Activated T-helper 2 cell treated with anti-CD3 and anti-CD28 coated beads, Interferon-gamma antibody, Interleukin-2, Interleukin-4, amounts not matched to agents 10 μg/mL and 5 μg/mL and 100 μg/mL, durations not matched to agents 14 hours and 24 hours and 36 hours (primary cell): ENCODE measurements at places on chromosomes 12 and 14.

- no peaks in the 10 kb centered on the region for H3K4me1 ChIP-seq
- DNase-seq = no peak
- no peak overlapping the region for H3K27ac ChIP-seq
Measured at GRCh38 chr14:87430214-87430613, 562.8 kb downstream of the GALC start.

GRCh38 chr12:85804663-85805062, 31.5 kb downstream of the RASSF9 start:
- H3K36me3 ChIP-seq = no peaks in the 10 kb centered on the region
- H3K4me1 ChIP-seq = no peaks in the 10 kb centered on the region
- no peak for DNase-seq

GRCh38 chr14:73724696-73725095, 10.5 kb upstream of the PNMA1 start:
- no peak overlapping the region for H3K4me3 ChIP-seq
- H3K27ac ChIP-seq = no peak overlapping the region
- peaks cover 88% of the 10 kb centered on the region for H3K36me3 ChIP-seq
- H3K4me1 ChIP-seq = peaks cover 31% of the 10 kb centered on the region
- DNase-seq = no peak

- H3K27ac ChIP-seq = no peak overlapping the region
- H3K4me3 ChIP-seq = no peak overlapping the region
- H3K27me3 ChIP-seq = no peaks in the 10 kb centered on the region
- DNase-seq = no peak
Measured at GRCh38 chr14:68654471-68654941, 138.4 kb downstream of the ZFP36L1 start.

- DNase-seq = no peak
- H3K4me3 ChIP-seq = no peak overlapping the region
- H3K4me1 ChIP-seq = peaks cover 5% of the 10 kb centered on the region
- no peak overlapping the region for H3K27ac ChIP-seq
- H3K27me3 ChIP-seq = peaks cover 39% of the 10 kb centered on the region
- H3K36me3 ChIP-seq = no peaks in the 10 kb centered on the region
Measured at GRCh38 chr12:54210400-54210790, 21.6 kb upstream of the SMUG1 start.

DNA sequence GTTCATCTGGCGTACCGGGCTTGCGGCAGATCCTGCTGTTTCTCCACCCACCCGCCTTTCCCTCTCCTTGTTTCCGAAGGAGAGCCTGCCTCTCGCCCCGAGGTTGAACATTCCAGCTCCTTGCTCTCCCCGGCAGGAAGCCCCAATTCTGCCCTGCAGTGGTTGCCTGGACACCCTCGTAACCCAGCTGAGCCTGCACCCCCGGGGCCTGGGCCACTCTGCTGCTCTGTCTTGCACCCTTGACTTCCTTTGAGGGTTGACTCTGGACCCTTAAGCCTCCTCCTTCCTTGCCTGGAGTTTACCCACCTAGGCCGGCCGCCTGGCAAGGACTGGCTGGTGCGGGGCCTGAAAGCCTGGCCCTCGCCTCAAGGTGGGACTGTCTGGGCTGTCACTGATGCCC, 25.8 kb upstream of the NCOR2 start:
- H3K4me3 ChIP-seq = no peak overlapping the region
- no peak overlapping the region for H3K27ac ChIP-seq
- no peak for DNase-seq
- H3K27me3 ChIP-seq = peaks cover 51% of the 10 kb centered on the region
- H3K4me1 ChIP-seq = peaks cover 12% of the 10 kb centered on the region

GRCh38 chr12:80766897-80767296, 50.2 kb downstream of the MYF5 start:
- no peaks in the 10 kb centered on the region for H3K4me1 ChIP-seq
- DNase-seq = no peak
- no peak overlapping the region for H3K27ac ChIP-seq
- peaks cover 2% of the 10 kb centered on the region for H3K27me3 ChIP-seq

GRCh38 chr14:61631045-61631687, 64.1 kb upstream of the HIF1A start:
- H3K36me3 ChIP-seq = no peaks in the 10 kb centered on the region
- no peak overlapping the region for H3K27ac ChIP-seq
- DNase-seq = no peak
- H3K4me1 ChIP-seq = peaks cover 5% of the 10 kb centered on the region

DNA sequence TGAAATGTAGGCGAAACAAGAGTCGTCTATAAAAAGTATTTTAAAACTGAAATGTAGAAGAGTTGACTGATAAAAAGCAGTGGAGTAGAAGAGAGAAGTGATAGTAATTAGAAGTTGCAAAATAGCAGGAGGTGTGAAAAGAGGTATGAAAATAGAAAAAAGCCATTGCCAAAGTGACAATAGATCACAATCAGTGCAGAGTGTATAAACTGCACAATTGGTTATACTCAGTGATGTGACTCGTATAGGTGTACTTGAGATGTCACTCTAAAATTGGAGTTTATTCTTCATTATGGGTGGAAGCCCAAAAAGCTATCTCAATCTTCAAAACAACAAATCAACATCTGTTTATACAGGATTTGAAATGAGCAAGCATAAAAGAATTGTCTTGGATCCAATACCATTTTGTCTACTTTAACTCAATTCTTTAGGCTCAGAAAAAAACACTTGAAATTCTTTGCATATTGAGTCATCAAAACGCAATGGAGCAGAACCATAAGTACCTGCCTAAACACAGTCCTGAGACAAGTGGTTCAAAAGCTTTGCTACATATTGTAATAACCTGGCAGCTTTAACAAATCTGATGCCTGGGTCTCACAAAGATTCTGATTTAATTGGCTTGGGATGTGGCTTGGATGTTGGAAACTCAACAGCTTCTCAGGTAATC, 8.8 kb downstream of the IKBIP start:
- DNase-seq = no peak
- H3K27me3 ChIP-seq = no peaks in the 10 kb centered on the region
- peaks cover 46% of the 10 kb centered on the region for H3K36me3 ChIP-seq
- H3K27ac ChIP-seq = no peak overlapping the region
- H3K4me1 ChIP-seq = peaks cover 18% of the 10 kb centered on the region

DNA sequence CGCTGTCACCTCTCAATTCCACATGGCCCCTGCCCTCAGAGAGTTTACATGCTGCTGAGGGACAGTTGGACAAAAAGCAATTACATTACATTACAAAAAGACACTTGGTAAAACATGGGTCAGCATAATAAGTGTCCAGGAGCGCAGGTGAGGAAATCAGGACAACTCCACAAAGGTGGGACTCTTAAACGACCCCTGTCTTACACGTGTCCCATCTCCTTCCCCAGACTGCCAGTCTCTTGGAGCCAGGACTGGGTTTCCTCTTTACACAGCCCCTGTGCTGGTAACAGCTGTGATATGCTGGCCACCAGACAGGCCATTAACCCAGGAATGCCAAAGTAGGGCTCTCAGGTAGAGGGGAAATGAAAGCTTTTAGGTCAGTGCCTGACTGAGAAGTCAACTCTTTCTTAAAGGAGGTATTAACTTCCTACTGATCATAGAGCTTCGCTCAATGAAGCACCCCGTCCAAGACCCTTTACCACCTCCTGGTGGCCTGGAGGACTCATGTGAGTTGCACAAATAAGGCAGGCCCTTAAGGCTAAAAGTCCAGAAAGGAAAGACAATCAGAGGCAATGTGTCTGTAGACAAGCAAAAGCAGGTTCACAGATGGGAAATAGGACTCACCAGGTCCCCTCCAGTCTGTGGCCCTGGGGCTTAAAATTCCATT, 55.5 kb downstream of the ANO2 start:
- H3K4me1 ChIP-seq = peaks cover 4% of the 10 kb centered on the region
- H3K27me3 ChIP-seq = peaks cover 19% of the 10 kb centered on the region
- no peak for DNase-seq
- H3K4me3 ChIP-seq = no peak overlapping the region
- H3K36me3 ChIP-seq = no peaks in the 10 kb centered on the region
- no peak overlapping the region for H3K27ac ChIP-seq

DNA sequence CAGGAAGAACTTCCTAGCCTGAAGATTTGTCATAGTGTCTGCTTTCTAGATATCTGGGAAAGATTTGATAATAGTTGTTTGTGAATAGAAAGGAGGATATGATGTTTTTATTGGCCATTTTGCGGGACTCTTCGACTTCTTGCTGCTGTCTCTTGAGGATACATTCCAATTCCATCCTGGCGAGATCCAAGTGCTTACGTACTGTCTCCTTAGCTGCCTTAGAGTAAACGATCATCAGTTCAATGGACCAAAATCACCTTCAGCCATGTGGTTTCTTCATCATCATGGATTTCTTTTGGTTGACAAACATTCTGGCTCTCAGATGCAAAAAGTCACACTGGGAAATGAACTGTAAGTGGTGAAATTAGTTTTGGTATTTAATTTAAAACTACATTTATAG, 82.7 kb upstream of the SCN8A start:
- H3K36me3 ChIP-seq = no peaks in the 10 kb centered on the region
- H3K4me3 ChIP-seq = no peak overlapping the region
- no peak overlapping the region for H3K27ac ChIP-seq
- H3K27me3 ChIP-seq = peaks cover 8% of the 10 kb centered on the region
- peaks cover 4% of the 10 kb centered on the region for H3K4me1 ChIP-seq
- no peak for DNase-seq

DNA sequence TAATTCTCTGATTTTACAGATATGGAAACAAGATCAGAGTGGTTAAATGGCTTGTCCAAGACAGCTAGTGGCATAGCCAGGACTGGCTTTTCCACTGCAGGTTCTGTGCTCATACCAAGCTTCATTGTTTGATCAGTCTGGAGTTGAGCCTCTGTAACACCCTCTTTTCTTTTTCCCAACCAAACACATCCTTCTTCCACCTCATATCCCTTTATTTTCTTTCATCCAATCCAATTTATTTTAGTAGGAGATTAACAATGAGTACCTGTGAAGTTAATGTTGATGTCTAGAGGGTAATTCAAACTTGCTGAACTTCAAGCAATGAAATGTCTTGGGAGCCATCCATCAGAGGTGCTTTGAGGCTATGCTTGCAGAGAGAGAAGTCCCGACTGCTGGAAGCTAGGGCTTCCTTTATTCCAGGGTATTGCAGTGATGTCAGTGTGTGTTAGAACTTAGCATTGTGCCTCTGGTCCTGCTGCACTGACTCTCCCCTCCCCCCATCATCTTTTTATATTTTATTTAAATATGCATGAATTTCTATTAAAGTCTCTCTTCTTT, 452.1 kb upstream of the PDE3A start:
- H3K4me3 ChIP-seq = no peak overlapping the region
- no peak for DNase-seq
- no peak overlapping the region for H3K27ac ChIP-seq
- H3K27me3 ChIP-seq = no peaks in the 10 kb centered on the region
- H3K4me1 ChIP-seq = peaks cover 1% of the 10 kb centered on the region

DNA sequence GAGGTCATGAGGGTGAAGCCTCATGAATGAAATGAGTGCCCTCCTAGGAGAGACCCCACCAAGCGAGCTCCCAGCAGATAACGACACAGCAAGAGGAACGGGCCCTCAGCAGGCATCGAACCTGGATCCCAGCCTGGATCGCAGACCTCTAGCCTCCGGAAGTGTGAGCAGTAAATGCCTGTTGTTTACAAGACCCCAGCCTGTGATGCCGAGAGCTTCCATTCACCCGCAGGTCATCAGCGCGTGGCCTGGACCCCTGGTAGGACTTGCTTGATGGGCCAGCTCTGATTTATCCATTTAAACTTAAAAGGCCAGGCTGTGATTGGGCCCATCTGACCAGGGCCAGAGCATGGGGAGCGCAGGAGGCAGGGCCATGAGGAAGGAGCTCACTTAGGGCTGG, 7.0 kb downstream of the TMEM179 start:
- no peaks in the 10 kb centered on the region for H3K36me3 ChIP-seq
- no peaks in the 10 kb centered on the region for H3K27me3 ChIP-seq
- no peaks in the 10 kb centered on the region for H3K4me1 ChIP-seq
- H3K4me3 ChIP-seq = no peak overlapping the region
